ENCODE measurements at places on chromosomes 5 and 9.

- no peak for DNase-seq
Measured at GRCh38 chr9:94140791-94141790, 56.8 kb downstream of the PTPDC1 start.

- DNase-seq, result no peak
Measured at GRCh38 chr5:41797662-41798061, 72.6 kb downstream of the OXCT1 start.

DNA sequence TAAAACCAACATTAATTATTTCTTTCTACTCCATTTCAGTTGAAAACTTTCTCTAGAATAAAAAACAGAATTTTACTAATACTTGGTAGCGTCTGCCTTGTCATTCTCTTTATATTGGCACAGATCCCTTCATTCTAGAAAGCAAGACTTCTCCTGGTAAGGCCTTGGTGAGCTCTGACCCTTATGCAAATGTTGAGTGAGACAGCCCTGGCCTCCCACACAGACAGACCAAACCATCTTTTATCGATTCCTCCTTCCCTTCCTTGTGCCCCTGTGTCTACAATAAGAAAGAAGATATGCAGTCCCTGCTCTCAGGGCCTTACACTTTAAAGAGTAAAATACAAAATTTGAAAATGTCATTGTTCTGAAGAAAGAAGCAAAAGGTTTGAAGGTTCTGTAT is 262.2 kb downstream of the EFNA5 start:
- DNase-seq, result no peak

DNA sequence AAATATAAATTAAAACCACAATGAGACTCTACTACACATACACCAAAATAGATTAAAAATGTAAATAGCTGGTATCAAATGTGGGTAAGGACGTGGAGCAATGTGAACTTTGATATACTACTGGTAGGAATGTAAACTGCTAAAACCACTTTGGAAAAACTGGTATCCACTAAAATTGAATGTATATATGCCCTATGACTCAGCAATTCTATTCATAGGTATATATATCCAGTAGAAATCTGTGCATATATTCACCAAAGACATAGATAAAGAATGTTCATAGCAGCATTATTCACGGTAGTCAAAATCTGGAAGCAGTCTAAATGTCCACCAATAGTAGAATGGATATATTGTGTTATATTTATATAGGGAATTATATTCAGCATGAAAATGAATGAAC is 85.2 kb downstream of the ERP44 start:
- DNase-seq, result no peak

DNA sequence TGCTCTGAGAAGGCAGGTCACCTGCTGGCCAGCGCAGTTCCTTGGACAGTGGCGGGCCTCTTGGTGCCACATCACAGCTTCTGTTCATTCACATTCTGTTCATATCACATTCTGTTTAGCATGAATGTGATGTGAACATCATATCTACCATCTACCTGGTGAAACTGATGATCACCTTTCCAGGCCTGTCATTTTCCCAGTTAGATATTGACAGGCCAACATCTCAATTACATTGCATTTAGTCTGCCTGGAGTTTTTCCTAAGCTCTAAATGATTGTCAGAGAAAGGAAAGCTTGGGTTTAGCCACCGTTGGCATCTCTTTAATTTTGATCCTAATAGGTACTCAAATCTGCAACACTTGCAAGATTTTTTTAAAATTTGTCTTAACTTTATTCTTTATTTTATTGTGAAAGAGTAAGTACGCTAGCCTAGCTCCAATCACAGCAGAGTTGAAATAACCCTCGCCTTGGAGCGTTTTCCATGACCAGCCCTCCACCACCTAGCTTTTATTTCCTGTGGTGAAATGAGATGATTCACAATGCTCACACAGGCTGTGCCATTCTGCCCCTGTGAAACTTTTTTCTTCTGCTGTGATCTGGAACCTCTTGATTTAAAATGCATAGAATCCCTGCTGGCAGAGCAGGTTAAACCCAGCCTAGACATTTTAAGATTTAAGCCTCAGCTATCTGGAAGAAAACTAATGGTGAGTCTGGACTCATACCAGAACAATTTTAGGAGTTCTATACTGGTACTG is 225.0 kb downstream of the ESM1 start:
- DNase-seq, result no peak

- no peak for DNase-seq
Measured at GRCh38 chr9:70480405-70480980, 66.0 kb upstream of the KLF9 start.

GRCh38 chr5:60533789-60534188 is 166.2 kb downstream of the DEPDC1B start:
- no peak for DNase-seq

DNA sequence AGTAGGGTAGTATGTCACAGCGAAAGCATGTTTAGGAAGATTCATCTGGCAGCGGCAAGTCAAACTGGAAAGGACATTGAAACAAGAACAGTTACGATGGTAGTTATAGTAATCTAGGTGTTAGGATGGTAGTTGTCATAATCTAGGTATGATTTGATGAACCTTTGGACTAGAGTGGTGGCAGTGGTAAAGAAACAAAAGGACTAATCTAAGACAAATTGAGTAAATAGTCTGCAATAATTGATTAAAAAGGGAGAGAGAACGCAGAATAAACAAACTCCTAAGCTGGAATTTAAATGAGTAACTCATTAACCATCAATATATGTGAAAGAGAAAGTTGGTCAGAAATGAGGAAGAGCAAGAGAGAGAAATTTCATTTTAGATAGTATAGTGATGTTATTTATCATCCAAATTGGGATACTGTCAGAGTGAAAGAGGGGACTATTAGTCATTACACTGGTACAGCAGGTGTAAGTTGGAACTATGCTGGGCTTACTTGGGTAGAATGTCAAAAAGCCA is 56.8 kb downstream of the MTREX start:
- DNase-seq, result no peak

DNA sequence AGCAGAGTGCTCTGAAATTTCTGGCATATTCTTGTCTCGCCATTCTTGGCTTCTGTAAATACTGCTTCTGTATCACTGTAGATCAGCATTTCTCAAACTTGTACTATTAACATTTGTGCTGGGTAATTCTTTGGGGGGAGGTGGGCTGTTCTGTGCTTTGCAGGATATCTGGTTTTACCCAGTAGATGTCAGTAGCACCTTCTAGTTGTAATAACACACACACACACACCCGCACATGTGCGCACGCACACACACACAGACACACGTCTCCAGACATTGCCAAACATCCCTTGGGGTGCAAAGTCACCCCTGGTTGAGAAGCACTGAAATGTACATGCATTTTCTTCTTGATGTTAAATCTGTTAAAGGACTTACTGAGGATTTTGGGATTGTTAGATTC is 304.1 kb downstream of the MAT2B start:
- DNase-seq, result no peak

DNA sequence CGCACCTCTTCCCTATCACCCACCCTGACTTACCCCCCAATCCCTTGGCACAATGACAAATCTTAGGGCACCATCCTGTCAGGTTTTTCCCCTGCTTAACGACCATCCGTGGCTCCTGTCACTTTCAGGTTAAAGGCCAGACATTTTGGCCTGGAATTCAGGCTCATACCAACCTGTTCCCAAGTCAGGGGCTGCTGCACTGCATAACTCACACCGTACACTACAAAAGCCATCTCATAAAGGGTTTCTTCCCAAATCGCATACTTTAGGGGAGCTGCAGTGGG is 7.5 kb upstream of the AKNA start:
- DNase-seq, result no peak

GRCh38 chr9:35646153-35646532 is 4.6 kb downstream of the SIT1 start:
- no peak for DNase-seq

DNA sequence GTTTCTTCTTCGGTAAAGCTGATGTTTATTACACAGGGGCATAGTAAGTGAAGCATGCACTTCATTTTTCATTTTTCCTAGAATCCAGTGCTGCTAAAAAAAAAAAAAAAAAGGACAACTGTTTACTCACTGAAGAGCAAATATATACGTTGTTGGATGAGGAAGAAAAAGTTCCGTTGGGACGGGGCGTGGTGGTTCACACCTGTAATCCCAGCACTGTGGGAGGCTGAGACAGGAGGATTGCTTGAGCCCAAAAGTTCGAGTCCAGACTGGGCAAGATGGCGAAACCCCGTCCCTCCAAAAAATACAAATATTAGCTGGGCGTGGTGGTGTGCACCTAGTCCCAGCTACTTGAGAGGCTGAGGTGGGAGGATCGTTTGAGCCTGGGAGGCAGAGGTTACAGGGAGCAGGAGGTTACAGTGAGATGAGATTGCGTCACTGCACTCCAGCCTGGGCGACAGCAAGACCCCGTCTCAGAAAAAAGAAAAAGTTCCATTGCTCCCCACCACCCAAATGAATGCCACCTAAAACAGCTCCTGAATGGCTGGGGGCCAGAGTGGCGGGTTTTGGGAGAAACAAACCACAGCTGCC is 60.1 kb upstream of the GNE start:
- no peak for DNase-seq

Data from stimulated activated CD8-positive, alpha-beta memory T cell treated with anti-CD3 and anti-CD28 coated beads, Interleukin-15, amount 100 ng/mL, for 4 hours (primary cell).